ENCODE measurements at places on chromosomes 12 and 14. TPM values are rescaled to one million over a fixed set of nuclear protein-coding genes. Genes with fewer than 3 reads are reported as not detected.

- no peak for DNase-seq
Observed at GRCh38 chr12:54418441-54419087, 502 bp downstream of the ITGA5 start.

DNA sequence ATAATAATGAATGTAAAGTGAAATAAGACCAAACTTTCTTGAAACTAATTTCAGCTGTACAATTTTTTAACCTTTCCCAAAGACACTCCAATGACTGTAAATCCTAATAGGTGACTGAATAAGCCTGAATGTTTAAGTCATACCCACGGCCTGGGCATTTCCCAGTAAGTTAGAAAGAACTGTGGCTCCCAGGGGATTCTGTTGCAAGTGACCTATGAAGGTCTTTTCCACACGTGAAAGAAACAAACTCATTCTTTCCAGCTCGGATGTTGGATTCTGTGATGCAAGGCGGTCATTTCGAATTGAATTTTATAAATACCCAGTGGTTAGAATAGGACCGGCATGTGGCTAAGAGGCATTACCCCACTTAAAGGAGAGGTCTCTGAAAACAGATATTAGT, 1134.4 kb downstream of the GALC start:
- no peak for DNase-seq

DNA sequence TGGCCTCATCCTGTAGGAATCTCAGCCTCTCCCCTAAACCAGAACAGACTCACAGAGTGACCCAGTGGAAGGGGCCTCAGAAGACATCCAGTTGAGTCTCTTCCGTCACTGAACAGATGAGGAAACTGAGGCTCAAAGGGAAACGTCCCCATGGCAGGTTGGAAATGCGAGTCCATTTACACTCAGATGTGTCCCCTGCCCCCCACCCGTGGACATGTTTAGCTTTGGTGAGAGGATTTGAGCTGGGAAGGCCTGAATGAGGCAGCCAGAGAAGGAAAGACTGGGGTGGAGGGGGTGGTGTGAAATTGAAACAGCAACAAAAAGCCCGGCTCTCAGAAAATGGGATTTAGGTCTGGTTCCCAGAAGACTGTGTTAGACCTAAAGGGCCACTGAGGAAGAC, 1.7 kb downstream of the FAIM2 start:
- no peak for DNase-seq

GRCh38 chr12:43148691-43149090, 403.3 kb downstream of the ADAMTS20 start:
- no peak for DNase-seq

DNA sequence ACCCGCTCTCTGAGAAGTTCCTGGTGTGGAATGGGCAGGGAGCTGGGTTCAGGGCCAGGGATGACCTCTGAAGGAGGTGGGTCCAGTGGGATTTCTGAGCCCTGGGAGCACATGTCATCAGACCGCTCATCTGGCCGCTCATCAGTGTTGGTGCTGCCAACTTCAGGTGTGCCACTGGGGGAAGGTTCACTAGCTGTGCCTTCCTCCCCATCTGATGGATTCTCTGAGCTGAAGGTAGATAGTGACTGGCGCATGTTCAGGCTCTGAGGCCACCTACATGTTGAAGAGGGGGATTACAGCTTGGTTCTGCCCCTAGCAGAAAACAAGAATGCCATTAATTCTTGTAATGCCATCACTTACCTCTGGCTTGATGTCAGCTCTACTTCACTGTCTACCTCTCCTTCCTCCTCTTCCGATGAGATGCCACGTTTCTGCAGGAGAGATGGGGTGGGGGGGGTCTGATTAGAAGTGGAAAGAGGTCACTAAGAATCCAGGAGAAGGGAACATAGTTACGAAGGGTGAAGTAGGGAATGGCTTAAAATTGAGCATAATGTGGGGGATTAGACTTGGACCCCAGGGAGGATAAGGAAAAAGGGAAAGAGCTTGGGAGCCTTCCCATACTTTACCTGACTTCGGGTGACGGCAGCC, 17.2 kb downstream of the MAP3K12 start:
- no peak for DNase-seq

- no peak for DNase-seq
Observed at GRCh38 chr12:132100306-132101065, 43.6 kb downstream of the DDX51 start.

GRCh38 chr14:58808828-58809227, 171.1 kb downstream of the DACT1 start:
- no peak for DNase-seq

- no peak for DNase-seq
Observed at GRCh38 chr12:15534322-15534721, 212.0 kb downstream of the PTPRO start.

DNA sequence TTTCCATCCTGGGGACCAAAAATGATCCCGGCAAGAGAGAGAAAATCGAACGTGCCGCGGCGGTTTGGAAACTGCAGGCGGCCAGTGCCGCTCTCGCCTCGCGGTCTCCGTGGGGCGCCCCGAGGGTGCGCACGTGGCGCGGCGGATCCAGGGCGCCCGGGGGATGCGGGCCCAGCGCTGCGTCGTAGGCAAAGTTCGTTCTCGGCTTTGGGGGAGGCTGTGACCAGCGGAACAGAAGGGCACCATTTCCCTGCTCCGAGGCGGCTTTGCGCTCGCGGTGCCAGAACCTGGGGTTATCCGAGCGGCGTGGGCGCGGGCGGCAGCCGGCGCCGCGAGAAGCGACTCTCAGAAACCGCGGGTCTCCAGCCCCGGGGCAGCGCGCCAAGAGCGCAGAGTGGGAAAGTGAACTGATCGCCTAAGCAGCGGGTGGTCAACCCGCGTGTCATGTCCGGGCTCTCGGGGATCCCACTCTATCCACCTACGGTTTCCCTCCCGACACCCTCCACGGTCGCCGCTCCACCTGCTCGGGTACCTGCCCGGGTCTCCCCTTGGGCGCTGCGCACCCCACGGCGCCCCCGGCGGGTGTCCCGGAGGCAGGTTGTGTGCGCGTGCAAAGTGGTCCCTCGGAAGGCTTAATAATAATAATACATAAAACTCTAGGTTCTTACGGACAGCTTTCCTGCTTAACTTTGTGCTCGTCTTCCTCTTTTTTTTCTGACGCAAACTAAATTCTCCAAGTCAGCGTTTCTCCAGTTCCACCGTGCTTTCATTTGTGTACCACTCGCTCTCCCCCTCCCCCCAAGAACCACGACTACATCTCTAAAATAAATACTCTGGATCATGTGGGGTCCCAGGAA, 1.2 kb downstream of the ESRRB start:
- no peak for DNase-seq

DNA sequence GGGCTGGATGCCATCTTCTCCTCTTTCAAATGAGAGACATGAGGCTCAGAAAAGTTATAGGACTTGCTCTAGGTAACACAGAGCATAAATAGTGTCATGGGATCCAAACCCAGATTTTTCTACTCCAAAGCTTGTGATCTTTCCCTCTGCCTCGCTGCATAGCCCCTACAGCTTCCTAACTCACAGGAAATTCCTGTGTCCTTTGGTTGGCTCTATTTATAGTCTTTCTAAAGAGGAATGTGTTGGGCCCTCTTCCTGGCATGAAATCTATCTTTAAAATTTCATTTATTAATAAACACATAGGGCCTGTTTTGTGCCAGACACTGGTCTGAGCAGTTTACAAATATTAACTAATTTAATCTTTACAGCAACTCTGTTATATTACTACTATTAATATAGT, 9.8 kb upstream of the KCNA5 start:
- no peak for DNase-seq

- DNase-seq: peak; percentile 46
Observed at GRCh38 chr14:76050797-76051392, 65.3 kb downstream of the IFT43 start.

- no peak for DNase-seq
Observed at GRCh38 chr14:49702725-49703124, 9.8 kb downstream of the KLHDC1 start.

DNA sequence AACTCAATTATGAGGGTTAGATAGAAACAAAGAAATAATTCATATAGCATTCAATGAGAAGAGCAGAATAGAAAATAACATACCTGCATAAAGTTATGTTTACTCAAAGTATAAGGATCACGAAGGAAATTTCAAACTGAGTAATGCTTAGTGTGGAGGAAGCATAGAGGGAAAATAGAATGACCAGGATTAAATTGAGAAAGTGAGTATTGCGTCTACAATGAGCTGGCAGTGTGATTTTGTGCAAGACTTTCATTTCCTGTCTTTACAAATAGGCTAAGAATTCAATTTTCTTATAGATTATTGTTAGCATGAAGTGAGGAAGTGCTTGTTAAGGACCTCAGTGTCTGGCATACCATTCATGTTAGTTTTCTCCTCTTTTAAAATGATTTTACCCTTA, 12.0 kb downstream of the ADGRD1 start:
- DNase-seq: no peak

DNA sequence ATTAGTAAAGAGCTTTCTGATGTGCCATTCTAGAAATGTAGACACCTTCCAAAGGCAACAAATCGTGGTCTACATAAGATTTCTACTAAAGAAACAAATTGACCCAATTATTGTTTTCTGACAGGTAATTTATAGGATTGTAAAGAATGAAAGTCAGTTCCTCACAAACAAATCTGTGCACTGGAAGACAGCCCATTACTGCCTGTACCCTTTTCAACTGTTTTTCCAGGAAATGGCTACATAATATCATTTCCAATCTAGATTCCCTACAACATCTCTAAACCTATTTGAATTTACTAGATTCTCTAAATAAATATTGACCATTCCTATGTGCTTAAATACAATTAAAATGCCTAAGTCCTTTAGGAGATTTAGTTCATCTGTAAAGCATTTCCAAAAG, 939.1 kb downstream of the FSCB start:
- no peak for DNase-seq

DNA sequence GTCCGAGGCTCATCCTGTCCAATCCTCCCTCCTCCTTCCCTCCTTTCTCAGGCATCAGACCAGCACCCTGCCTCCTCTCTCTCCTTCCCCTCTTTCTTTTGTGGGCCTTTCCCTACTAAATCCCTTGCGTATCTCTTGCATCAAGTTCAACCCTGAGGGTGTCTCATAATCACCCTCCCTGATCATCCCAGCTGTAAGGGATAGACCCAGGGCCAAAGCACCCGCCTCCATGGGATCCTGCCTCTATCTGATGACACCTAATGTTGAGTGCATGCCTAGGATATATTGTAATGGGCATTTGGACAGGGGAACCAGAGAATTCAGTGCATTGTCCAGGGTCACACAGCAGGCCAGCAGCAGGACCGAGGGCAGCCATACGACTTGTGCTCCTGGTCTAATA, 84.9 kb downstream of the PHETA1 start:
- DNase-seq: no peak

DNA sequence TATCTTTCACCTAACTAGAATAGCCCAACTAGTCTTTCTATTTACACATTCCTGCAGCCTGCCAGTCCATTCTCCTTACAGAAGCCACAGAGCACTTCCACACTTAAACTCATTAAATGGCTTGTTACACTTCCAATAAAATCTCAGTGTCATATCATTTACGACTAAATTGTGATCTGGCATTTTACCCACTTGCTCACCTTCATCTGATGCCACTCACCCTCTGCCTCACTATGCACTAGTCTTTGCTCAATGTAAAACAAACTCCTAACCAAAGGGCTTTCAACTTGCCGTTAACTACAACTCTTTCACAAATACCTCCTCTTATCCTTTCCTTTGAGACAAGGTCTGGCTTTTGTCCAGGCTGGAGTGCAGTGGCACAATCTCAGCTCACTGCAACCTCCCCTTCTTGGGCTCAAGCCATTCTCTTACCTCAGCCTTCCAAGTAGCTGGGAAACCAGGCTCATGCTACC, 24.1 kb downstream of the YAF2 start:
- DNase-seq: no peak

- no peak for DNase-seq
Observed at GRCh38 chr12:56520506-56520905, 1.1 kb upstream of the RBMS2 start.

- no peak for DNase-seq
Observed at GRCh38 chr14:85579942-85580341, 50.0 kb downstream of the FLRT2 start.

- DNase-seq: no peak
Observed at GRCh38 chr12:49365542-49365941, 1.7 kb upstream of the SPATS2 start.

DNA sequence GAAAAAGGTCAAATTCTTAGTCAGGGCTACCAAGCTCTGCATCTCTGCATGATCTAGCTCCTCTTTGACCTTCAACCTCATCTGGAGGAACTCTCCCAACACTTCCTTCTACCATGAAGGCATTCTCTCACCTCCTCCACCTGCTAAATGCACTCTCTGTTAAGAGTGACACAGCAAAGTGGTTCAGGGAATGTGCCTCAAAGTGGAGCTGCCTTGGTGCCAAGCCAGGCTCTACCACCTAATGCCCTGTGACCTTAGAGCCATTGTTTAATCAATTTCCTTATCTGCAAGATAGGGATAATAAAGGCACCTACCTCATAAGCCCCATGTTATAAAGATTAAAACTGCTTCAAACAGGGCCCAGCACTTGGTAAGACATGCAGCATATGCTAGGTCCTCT, 236.7 kb downstream of the ANO2 start:
- no peak for DNase-seq

DNA sequence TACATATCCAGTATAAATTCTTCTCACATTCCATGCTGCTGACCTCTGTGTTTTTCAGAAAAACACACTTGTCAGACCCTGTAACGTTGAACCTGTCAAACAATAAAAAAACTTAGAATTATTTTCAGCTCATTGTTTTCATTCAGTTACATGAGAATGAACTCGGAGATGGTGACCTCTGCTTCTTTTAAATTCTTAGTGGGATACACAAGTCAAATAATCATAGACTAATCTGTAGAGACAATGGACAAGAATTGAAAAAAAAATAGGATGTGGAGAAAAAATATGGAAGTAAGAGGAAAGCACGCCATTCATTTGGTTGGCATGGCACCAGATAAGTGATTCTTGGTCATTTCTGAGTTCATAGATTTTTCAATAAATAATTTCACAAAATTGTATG, 7.2 kb downstream of the CD69 start:
- no peak for DNase-seq

- DNase-seq: no peak
Observed at GRCh38 chr12:26749781-26750180, 83.2 kb downstream of the ITPR2 start.

The KRT3 gene
- not detected for total RNA-seq

The HSPB8 gene
- 47.8 TPM for total RNA-seq

The CMKLR1 gene
- total RNA-seq: 17.6 TPM

The PLCZ1 gene
- not detected for total RNA-seq

The EXOC3L4 gene
- total RNA-seq: 0.79 TPM

The GRIP1 gene
- total RNA-seq: 9.8 TPM

The CTSG gene
- 9.8 TPM for total RNA-seq

The OR4E2 gene
- total RNA-seq: not detected

The VRTN gene
- total RNA-seq: not detected

The RNASE3 gene
- total RNA-seq: not detected
